ENCODE measurements at places on chromosomes 13 and 19. TPM values are rescaled to one million over a fixed set of nuclear protein-coding genes. Genes with fewer than 3 reads are reported as not detected.
A peak's percentile ranks its signal among the peaks of the same experiment; 100 is the strongest.

KCNN1 gene
- total RNA-seq: not detected

NLRP4 gene
- not detected for total RNA-seq

SYCN gene
- not detected for total RNA-seq

S1PR5 gene
- 2.4 TPM for total RNA-seq

ZNF578 gene
- not detected for total RNA-seq

IL12RB1 gene
- not detected for total RNA-seq

GRCh38 chr13:50037788-50038187 is 22.5 kb downstream of the KCNRG start:
- no peak for DNase-seq

- DNase-seq: no peak
Measured at GRCh38 chr19:1862068-1862423, 1.3 kb downstream of the KLF16 start.

DNA sequence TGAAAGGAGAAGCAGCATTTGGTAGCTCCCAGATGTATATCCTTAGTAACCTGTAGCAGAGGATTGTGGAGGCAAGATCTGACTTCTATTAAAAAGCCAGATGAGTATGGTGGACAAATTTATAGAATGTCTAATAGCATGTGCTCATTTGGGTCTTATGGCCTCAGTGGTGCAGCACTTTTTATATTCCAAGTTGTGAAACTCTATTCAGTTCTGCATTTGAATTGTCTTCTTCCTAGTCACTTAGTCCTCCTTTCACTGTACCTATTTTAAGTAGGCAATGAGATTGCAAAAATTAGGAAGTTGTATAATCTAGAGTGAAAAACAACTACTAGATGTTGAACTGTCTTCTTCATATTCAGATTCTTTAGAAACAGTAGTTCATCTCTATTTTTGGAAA is 412.5 kb upstream of the PCDH9 start:
- DNase-seq: no peak

DNA sequence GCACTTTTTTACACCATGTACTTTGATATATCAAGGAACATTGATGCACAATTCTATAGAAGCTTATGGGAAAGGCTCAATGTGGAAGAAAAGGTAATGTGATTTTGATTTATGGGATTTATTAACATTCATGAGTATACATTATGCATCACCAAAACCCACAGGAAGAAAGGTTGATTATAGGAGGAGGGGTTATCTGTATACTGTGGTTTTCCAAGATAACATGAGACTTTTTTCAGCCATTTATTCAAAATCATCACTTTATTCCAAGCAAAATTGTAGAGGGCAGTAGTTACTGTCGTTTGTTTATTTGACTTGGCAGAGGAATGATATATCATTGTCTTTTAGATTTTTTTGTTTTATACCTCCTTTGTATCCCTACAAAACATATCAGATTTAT is 54.9 kb downstream of the WDFY2 start:
- peak; percentile 37 for DNase-seq

- no peak for DNase-seq
Measured at GRCh38 chr19:35991731-35992450, 3.1 kb upstream of the SDHAF1 start.

DNA sequence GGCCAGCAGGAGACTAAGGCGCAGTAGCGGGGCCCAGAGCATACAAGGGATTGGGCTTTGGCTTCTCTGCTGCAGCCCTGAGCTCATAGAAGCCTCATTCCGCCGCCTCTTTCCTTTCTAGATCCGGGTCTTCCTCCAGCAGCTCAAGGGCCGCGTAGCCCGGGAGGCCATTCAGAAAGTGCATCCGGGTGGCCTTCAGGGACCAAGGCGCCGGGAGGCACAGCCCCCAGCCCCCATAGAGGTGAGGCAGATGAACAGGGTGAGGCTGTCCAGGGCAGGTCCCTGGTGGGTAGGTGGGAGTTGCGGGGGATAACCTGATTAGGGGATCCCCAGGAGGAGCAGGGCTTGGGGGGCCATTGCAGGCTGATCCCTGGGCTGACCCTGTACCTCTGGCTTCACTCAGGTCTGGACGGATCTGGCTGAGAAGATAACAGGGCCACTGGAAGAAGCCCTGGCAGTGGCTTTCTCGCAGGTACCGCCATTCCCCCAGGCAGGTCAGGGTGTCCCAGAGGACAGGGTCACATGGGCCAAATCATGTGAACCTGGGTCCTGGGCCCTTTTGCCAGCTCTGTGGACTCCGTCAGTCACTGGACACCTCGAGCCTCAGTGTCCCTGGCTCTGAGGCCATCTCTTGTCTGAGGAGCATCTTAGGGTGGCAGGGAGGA is 1.3 kb downstream of the SNAPC2 start:
- no peak for DNase-seq

- no peak for DNase-seq
Measured at GRCh38 chr13:51927129-51927528, 65.4 kb downstream of the CCDC70 start.

DNA sequence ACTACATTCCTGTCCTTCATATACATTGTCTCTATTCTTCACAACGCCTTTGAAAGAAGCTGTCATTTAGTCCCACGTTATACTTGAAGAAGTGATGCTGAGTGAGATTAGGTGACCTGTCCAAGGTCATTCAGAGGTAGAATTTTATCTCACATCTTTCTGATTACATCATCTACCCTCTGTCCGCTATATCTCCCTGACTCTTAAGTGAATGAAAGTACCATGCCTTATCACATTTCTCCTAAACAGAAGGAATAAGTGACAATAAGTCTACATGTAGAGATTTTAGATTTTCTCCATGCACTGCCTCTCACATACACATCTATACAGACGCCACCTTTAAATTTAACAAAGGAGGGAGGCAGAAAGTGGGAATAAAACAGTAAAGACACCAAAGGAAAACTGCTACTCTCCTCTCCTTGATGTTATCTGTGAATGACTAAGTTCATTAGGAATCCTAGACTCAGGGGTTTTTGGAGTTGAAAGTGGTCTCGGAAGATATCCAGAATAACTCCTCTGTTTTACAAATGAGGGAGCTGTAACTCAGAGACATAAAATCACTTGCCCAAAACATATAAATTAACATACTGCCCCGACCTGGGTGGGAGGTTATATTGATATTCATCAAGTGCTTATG is 4.9 kb upstream of the CLDN10 start:
- DNase-seq: no peak

GRCh38 chr13:106100171-106100919 is 435.1 kb downstream of the EFNB2 start:
- peak; percentile 72 for DNase-seq

DNA sequence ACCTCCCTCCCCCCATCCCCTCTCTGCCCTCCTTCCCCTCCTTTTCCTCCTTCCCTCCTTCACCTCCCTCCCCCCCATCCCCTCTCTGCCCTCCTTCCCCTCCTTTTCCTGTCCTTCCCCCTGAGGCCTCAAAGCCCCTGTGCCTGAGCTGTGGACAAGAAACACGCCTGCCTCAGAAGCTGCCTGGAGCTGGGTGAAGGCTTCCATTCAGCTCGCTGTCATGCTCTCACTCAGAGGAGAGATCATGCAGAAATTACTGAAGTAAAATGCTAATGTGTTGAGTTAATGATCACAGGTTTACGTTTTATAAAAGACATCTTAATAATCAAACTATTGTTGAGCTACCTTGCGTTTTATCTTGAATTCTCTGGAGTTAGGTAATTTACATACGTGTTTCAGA is 114.5 kb downstream of the ATP11A start:
- DNase-seq: no peak

DNA sequence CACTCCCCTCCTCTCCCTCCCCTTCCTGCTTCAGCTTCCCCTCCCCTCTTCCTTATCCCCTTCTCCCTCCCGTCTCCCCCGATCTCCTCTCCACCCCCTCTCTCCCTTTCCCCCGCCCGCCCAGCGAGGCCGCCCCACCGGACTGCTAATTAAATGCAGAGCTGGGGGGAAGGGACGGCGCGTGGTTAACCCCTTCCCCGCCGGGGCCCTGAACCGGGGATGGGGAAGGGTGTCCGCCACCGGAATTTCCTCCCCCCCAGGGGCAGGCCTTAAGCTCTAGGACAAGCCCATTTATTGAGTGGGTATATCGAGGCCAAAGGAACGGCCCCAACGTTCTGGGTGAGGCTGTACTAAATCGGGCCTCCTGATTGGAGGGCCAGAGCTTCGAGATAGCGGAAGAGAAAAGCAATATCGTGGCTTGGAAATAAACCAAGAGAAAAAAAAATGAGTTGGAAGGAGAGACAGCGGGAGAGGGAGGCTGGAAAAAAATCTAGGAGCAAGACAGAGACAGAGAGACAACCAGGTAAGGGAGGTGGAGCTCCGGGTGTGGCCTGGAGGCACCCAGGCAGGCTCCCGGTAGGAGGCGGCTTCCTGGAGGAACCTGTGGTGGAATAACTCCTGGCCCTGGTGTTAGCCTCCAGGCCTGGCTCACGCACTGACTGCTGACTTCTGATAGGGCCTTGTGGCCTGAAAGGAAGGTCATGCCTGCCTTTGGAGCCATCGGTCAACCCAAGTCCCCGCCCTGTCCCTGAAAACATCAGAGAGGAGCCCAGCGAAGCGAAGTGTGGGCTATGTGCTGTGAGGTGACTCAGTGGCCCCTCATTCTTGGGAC is 11.6 kb upstream of the JUND start:
- peak; percentile 8 for DNase-seq

DNA sequence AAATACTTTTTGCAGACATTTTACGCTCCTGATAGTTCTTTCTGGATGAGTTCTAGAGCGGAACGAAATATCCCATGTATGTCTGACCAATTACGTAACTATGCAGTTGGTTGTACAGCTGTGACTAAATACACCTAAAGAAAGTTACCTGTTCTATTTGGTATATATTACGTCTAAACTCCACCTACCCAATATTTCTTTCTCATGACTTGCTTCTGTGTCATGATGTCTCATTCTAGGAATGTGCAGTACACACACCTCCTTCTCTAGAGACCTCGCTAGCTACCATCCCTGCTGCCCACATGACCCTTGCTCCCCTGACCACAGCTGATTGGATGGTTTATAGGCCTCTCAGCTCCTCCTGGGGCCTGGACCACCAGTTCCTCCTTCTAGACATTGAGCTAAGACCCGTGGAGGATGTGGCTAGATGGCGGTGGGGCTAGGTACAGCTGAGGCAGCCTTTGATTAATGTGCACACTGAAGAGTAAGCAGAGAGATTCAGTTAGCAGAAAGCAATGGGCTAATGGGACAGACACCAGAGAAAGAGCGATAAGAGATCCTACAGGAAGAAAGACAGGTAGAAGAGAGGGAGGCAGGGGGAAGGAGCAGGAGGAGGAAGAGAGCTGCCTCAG is 422.1 kb downstream of the COG6 start:
- DNase-seq: peak; percentile 67

GRCh38 chr13:77565635-77566034 is 30.1 kb downstream of the SCEL start:
- peak; percentile 66 for DNase-seq

DNA sequence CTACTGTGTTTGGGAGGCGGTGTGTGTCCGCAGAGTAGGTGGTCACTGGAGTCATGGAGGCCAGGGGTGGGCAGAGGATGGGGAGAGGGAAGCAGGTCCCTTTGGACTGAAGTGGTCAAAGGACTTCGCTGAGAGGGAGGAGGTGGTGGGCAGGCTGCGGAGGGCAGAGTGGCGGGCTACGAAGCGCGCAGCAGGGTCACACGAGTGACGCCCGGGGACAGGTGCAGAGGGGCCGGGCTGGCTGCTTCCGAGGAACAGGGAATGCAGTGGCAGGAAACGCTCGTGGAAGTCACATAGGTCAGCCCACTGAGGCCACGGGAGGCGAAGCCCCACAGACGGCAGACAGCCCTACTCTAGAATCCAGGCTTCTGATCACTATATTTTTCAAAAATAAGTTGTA is 111.5 kb downstream of the URI1 start:
- no peak for DNase-seq

GRCh38 chr13:44401577-44401976 is 28.0 kb downstream of the SERP2 start:
- no peak for DNase-seq

GRCh38 chr13:22232186-22232585 is 561.3 kb downstream of the FGF9 start:
- DNase-seq: no peak

- DNase-seq: no peak
Measured at GRCh38 chr13:112229992-112230872, 145.9 kb upstream of the SPACA7 start.

DNA sequence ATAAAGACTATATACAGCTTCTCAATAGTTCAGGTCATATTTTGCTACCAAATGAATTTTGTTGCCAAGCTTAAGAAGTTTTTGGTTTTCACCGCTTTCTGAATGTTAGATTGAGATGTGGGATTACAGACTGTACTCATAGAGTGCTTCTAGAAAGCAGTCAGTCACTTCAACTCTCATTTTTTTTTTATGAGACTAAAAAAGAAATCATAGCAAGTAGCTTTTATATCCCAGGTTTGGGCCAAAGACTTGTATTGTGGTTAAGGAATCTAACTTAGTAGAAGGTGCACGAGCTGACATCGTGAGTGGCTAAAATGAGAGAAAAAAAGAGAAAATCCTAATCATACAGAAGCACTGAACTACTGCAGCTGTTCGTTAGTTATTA is 2.2 kb upstream of the USPL1 start:
- DNase-seq: no peak

DNA sequence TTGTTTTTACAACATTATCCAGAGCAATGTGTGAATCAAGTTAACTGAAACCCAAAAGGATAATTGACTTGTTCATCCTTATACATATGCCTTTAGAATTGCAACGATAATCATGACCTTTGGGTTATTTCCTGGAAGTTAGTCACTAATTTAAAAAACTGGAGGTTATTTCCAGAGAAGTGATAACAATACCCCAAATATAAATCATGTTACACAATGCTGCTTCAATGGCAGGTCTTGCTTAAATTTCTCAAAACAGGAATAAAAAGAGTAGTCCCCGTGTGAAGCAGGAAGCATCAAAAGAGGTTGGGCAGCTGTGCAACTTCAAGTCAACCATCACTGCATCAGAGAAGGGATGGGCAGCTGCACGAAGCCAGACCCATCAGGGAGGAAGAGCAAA is 134.4 kb downstream of the EFNB2 start:
- no peak for DNase-seq

GRCh38 chr19:13823901-13824300 is 28.7 kb downstream of the ZSWIM4 start:
- DNase-seq: no peak

GRCh38 chr13:22837980-22838647 is 342.7 kb upstream of the SGCG start:
- no peak for DNase-seq

- no peak for DNase-seq
Measured at GRCh38 chr13:48961379-48961778, 14.3 kb upstream of the FNDC3A start.

DNA sequence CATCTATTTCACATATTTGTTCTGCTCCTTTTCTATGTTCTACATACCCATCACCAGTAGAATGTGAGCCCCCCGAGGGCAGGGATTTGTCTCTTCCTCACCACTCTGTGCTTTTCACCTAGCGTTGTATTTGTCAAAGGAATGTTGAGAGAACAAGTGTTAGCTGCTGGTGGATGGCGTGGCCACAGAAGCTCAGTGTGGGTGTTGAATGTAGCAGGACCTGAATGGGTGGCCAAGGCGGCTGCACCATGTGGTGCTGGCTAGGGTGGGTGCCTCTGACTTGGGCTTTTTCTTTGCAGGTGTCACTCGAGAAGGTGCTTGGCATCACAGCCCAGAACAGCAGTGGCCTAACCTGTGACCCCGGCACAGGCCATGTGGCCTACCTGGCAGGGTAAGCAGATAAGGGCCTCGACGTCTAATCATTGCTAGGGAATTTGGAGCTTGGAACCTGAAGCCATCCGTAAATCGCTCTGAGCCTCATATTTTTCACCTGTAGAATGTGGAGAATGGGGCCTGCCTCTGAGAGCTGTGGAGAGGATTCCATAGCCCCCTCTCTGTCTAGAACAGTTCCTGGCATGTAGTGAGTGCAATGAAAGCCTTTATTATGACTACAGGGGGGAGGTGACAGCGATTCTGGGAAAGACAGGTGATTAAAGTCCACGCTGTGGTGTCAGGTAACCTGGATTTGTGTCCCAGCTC is 3.9 kb downstream of the WDR62 start:
- DNase-seq: no peak
